ENCODE measurements at places on chromosomes 5 and 9.

DNA sequence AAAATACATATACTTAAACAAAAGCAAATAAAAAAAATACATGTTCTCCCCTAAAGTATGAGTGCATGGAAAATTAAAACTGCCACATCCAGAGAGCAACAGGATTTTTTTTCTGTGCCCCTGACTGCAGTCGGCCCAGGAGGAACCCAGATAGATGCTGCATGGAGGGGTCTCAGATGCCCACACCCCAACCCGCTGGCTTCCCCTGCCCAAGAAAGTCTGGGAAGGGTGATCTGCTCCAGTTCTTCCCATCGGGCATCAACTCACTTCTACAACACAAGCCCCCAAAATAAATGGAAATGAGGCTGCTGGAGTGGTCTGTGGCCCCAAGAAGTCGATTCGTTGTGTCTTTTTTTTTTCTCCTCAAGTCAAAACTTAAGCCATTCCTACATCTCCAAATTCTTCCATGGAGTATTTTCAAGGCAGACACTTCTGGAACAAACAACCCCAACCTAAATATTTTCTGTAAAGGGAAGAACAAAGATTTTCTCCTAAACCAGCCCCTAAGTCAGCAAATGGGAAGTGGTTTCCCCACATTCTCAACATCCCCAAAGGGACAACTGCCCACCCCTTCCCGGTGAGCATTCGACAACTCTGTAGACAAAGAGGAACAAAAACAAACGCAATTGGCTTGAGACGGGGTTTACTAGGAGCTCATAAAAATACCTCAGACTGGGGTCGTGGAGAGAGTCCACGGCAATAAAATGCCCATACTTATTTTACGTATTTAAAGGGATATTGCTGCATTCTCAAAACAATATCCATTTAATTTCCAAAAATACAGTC is 46.7 kb downstream of the ROR2 start:
- DNase-seq, result no peak

DNA sequence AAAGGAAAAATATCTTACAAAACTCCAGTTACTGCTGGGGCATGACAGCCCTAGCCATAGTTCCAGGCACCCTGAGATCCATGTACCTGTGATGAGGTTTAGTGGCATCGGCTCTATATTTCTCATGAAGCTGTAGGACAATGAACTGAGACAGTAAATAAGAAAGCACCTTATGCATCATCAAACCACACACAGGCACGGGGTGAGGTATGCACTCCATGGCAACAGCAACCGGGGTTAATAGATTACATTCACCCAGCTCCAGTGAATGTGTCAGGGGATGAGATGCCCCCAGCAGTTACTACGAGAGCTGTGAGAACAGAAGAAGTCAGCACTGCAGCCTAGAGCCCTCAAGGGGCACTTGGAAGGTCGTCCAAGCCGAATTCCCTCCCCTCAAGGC is 162.0 kb upstream of the S1PR3 start:
- no peak for DNase-seq

DNA sequence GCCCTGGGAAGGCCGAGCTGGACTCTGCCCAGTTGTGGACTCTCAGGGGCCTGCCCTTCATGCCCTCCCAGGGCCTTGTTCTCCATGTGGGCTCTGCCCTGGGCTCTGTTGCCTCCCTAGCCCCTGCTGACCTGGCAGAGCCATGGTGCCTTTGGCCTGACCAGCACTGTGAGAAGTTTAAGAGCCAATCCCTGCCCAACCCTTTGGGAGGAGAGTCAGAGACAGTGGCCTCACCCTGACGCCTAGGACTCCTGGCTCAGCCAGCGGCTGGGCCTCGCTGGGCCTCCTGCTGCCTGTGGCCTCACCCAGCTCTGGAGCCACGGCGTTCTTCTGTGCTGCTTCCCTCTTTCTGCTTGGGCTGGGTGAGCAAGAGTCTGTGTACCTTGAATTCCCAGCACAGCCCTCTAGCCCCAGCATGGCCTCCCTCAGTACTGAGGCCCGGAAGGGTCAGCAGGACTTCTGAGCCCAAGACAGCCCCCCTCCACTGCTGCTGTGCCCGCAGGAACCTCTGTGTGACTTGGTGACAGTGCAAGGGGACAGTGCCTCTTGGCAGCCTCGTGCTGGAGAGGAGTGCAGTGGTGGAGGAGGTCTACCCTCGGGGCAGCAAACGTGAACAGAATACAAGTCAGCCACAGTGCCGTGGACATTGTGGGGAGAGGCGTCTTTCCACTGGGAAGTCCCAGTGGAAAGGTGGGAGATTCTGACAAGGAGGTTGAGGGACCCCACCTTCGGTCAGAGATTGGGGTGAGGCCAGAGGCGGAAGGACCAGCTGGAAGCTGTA is 97.4 kb downstream of the CACNA1B start:
- no peak for DNase-seq

DNA sequence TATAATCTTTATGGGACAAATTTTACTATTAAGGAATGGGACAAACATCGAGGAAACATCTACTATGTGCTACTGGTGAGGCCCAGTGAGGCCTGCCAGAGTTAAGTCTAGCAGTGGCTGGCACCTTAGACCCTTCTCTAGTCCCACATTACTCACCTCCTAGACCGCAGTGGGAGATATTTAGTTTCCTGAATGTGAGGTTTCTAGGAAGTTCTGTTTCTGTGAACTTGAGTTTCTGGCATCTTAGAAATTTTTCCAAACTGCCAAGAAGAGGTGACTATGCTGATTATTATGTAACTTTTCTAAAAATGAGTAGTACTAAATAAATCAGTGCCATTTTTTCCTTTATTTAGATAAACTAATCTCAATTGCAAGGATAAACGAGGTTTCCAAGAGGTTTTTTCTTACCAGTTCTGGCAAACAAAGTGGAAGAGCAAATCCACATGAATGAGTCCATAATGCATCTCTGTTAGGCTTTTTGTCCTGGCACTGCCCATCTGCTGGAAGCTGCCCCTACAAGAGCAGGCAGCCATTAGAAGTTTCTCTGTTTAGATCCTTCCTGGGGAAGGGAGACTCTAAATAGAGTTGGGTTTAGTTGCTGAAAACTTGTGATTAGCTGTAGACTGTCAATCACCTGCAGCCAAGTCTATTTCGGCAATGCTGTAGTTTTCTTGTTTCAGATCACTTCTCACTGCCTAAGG is 348.7 kb downstream of the MAN2A1 start:
- no peak for DNase-seq

GRCh38 chr9:132881826-132882225 is 3.1 kb downstream of the SPACA9 start:
- no peak for DNase-seq

- no peak for DNase-seq
Measured at GRCh38 chr5:2783223-2783622, 31.7 kb upstream of the IRX2 start.

- no peak for DNase-seq
Measured at GRCh38 chr5:122473138-122473843, 161.3 kb downstream of the SNCAIP start.

GRCh38 chr9:78292716-78293497 is 4.0 kb upstream of the PSAT1 start:
- no peak for DNase-seq

- DNase-seq, result no peak
Measured at GRCh38 chr5:129903466-129904101, 681 bp upstream of the CHSY3 start.

DNA sequence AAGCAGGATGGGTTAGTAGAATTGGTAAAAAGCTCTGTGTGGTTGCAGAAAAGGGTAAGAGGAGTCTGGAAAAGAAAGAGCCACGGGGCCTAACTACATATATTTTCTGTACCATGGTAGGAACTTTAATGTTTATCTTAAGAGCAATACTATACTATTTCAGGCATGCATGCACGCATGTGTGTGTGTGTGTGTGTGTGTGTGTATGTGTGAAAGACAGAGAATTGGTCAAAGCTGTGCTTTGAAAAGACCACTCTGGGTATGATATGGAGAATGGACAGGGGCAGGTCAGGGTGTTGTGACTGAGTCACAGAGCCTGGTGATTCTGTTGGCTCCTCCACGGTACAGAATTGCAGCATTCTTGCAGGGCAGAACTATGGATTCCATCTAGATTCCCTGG is 339.3 kb downstream of the SLIT3 start:
- no peak for DNase-seq

DNA sequence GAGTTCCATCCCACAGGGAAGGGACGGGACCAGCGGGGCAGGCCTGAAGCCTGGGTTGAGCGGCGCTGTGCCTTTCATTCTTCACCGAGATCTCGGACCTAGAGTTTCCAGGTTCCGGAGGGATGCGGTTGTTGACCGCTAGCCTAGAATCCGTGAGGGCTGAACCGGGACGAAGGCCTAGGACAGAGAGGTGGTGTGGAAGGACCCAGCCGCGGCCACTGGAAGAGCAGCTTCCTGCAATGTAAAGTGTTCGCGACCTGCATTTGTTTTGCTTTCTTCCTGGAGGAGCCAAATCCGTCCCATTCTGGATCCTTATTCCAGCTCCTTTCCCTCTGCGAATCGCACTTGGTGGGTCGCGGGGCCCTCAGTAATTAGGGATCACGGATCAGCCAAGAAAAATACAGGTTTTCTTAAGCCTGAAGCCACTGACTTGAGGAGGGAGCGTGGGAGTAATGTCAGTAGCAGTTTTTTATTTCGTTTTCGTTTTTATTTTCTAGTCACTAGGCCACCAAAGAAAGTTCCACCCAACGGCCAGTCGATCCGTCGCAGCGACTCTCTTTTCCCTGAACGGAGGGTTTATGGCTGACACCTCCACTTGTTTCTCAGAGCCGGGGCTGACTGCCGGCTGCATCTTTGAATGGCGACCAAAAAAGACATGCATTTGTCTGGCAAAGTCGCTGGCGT is 48.6 kb downstream of the ANXA2R start:
- peak; percentile 12 for DNase-seq

DNA sequence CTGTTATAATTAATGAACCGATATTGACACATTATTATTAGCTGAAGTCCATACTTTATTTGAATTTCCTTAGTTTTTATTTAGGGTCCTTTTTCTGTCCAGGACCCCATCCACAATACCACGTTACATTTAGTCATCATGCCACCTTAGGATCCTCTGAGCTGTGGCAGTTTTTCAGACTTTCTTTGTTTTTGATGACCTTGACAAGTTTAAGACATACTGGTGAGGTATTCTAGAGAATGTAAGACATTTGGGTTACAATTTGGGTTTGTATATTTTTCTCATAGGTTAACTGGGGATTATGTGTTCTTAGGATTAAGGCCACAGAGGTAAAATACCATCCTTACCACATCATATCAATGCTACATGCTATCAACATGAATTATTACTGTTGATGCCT is 42.7 kb downstream of the KIAA1958 start:
- DNase-seq, result no peak

DNA sequence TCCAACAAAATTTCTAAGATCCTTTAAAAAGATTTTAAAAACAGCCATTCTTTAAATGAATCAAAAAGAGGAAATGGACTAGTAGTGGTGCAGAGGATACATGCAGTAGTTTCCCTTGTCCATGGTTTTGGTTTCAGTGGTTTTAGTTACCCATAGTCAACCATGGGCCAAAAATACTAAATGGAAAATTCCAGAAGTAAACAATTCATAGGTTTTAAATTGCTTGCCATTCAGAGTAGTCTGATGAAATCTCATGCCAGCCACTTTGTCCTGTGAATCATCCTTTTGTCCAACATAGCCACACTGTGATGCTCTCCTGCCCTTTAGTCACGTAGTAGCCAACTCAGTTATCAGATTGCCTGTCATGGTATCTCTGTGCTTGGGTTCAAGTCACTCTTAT is 286.1 kb downstream of the ANXA1 start:
- DNase-seq, result no peak

- no peak for DNase-seq
Measured at GRCh38 chr5:314676-315487, 6.6 kb upstream of the AHRR start.

DNA sequence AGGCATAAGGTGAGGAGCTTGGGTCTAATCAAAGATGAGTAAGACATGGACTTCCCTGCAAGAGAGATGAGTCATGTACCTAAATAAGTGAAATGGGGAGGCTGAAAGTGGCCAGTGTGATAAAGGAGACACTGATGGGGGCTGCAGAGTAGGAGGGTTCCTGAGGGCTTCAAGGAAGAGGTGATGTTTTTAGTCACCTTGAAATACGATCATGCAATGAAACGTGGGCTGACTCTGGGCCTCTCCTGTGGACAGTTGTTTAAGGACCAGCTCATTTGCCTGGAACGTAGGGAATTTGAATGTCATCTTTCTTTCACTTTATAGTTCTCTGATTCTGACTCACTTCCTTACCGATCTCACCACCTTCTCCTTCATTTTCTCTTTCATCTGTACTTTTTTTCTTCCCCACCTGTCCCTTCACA is 49.6 kb upstream of the CPLX2 start:
- DNase-seq, result no peak

GRCh38 chr9:133170716-133171115 is 7.0 kb upstream of the GBGT1 start:
- no peak for DNase-seq

DNA sequence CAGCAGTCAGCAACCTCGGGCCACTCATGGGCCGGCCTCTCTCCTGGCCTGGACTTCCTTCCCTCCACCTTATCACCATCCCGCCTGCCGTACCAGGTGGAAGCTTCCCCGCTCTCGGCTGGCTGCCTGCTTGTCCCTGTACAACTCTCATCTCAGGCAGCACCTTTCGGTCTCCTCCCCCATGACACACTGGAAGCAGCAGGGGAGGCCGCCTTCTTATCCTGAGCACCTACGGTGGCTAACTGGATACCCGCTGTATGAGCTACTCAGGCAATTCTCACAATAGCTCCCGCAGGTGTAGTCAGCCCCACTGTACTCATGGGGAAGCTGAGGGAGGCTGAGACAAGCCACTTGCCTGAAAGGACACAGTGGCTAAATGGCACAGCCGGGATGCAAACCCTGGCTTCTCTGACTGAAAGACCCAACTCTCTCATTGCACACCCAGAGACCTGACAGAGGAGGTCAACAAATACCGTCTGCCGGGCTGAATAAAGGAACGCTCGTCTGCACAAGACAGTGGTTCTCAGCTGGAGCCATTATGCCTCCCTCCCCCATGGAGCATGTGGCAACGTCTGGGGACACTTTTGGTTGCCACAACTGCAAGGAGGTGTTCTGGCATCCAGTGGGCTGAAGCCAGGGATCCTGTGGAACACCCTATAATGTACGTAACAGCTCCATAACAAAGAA is 9.6 kb downstream of the STK10 start:
- peak; percentile 22 for DNase-seq

DNA sequence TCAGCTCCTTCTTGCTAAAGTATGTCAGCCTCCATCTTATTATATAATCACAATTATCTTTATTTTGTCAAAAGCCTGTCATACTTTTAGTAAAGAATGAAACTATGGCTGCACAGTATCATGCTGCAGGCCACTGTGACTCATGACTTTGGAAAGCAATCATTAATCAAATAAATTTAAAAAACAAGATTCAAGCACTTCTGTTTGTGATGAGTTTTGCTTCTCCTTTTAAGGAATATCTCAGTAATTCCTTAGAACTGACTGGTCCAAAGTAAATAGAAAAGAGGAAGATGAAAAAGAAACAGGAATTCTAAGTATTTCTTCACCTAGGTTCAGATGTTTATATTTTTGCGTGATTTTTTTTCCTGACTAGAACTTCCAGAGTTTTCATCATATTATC is 83.1 kb downstream of the EDIL3 start:
- no peak for DNase-seq

Measured in activated CD4-positive, alpha-beta T cell treated with anti-CD3 and anti-CD28 coated beads, Interleukin-2, amount 50 U/mL, for 1 hour (primary cell).